ENCODE measurements at places on chromosomes 4 and X.
A peak's percentile ranks its signal among the peaks of the same experiment; 100 is the strongest.

DNA sequence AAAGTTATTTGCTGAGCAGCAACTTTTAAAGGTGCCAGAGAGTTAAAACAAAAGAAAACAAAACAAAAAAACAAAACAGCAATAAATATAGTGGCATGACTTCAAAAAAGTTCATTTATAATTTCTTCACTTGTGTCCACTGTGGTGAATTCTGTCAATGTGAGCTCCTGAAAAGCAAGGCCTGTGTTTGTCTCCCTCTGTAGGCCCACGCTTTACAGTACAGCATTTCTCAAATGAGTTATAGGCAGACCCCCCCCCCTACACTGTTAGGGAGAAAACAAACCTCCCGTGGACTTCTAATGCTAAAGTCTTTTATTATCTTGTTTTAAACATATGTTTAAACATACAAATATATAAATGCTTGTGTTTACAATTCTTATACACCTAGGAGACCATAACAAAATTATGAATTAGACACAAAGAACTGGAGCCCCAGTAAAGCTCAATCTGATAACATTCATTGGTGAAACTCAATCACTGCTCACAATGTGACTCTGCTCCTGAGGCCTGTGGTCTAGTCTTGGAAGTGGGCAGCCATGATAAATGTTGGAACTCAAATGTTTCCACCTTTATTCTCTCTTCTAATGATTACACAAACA is 47.0 kb upstream of the SCOC start:
- peak; percentile 99 for ATAC-seq

GRCh38 chr4:141102367-141102766 is 30.9 kb downstream of the RNF150 start:
- ATAC-seq = peak; percentile 91

DNA sequence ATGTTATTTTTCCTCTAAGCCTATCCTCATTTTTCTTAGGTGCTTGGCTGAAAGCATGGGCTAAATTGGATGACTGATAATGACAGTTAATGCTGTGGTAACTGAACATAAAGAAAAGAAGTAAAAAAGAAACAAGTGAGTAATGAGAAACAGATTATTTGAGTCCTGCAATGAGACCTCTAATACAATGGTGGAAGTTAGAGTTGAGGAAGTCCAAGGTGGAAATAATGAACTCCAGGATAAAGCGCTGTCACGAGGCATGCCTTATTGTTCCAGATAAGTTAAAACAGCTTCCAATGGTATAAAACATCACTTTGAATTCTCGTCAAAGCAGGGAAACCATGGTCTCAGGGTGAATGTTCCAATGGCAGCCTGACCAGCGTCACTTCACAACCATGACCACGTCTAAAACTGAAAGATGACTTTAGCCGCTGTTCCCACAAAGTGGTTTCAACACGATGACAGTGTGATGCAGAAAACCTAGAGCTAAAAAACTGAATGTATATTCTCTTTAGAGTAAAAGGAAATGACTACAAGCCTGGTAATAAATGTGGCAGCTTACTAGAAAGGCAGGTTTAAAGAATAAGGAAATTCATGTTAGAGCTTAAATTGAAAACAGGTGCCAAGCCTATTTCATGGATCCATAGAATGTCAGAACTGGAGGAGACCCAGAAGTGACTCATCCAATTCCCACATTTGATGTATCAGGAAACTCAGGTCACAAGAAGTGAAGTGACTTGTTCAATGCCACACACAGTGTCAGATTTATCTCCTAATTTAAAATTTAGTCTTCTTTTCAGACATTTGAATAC is 202.6 kb upstream of the GYPA start:
- ATAC-seq = peak; percentile 70

- peak; percentile 86 for ATAC-seq
Measured at GRCh38 chr4:80125252-80126177, 52.5 kb upstream of the ANTXR2 start.

DNA sequence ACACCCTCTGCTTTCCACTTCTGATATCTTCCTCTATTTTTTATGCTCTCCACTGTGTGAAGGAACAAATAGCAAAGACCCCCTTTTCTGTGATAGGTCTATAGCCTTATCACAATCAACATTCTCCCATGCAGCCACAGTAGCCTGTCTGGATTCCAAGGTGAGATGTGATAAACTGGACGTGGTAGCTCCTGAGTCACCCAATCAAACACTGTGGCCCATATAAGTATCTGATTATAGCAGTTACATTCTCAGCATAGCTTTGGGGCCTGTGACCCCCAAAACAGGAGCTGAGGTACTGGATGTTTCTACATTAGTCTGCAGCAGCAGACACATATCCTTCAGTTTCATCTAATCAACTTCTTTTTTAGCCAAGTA is 172.7 kb upstream of the IGFBP7 start:
- no peak for ATAC-seq

GRCh38 chrX:51892921-51893745 is at the start of gene MAGED1:
Gene MAGED1 (plus strand): TSS chrX:51893623. CDS start chrX:51894305, 682 bp downstream.
- peak; percentile 81 for ATAC-seq

DNA sequence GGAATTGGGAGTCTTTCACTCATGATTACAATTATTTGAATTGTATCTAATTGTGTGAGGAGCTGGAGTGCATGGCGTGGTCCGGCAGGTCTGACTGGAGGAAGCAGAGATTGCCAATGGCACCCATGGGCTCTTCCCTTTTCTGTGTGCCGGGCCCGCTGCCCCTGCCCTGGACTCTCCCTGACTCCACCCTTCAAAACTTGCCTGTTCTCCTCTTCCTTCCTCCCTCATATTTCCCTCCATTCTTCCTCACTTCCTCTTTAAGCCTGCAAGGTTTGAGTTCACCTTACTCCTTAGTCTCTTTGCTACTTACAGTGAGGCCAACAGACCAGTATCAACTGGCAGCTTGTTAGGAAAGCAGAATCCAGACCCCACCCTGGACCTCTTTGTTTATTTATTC is 6.5 kb upstream of the STBD1 start:
- ATAC-seq = no peak

DNA sequence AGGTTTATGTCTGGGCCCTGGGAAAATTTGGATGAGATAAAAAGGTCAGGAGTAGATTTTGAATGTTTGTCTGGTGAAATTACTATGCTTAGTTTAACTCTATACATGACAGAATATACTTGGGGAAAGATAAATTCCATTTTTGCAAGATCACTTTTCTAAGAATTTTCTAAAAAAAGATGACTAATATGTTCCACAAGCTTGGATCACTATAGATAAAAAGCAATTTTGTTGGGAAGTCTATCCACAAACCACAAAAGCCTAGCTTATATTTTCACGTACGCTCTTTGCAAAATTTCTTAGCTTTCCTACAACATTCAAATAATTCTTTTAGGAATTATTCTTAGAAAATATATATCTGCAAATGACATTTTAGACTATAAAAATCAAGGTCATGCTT is 20.6 kb upstream of the COQ2 start:
- no peak for ATAC-seq

GRCh38 chr4:36333303-36333877 is 52.0 kb downstream of the DTHD1 start:
- no peak for ATAC-seq

- no peak for ATAC-seq
Measured at GRCh38 chr4:1778642-1779392, 14.3 kb upstream of the FGFR3 start.

DNA sequence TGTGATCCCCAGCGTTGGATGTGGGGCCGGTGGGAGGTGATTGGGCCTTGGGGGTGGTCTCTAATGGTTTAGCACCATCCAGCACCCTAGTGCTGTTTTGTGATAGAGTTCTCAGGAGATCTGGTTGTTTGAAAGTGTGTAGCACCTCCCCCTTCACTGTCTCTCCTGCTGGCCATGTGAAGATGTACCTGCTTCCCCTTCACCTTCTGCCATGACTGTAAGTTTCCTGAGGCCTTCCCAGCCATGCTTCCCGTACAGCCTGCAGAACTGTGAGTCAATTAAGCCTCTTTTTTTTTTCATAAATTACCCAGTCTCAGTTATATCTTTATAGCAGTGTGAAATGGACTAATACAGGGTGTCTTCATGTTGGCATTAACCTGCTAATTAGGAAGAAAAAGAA is 19.3 kb upstream of the TBC1D14 start:
- no peak for ATAC-seq
